Left ventricle myocardium inferior (tissue), 1 donor: ENCODE measurements at places on chromosomes 6 and 20.
A peak's percentile ranks its signal among the peaks of the same experiment; 100 is the strongest.

DNA sequence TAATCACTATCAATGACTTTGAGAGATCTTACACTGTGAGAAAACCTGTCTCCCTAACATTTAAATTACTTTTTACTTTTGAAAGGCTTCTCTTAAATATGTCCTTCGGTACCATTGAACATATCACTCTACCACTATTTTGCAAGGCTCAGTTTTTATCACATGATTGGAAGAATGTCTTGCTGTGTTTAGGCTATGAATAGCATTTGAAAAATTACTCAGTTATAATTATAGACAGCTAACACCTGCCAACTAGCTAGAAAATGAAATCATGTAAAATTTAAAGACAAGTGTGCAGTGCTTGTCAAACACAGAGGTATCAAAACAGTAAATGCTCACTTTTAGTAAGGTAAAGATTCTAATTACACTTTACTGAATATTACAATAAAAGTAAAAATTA lies 11.0 kb downstream of the SESN1 start:
- peaks cover 97% of the 10 kb centered on the region for H3K4me1 ChIP-seq
- H3K27ac ChIP-seq, result peak overlapping the region; percentile 99
- peaks cover 18% of the 10 kb centered on the region for H3K36me3 ChIP-seq
- H3K27me3 ChIP-seq, result no peaks in the 10 kb centered on the region

GRCh38 chr6:44309631-44310030 lies 3.5 kb downstream of the AARS2 start:
- no peak overlapping the region for H3K27ac ChIP-seq
- H3K4me3 ChIP-seq, result no peak overlapping the region
- peaks cover 40% of the 10 kb centered on the region for H3K4me1 ChIP-seq
- no peaks in the 10 kb centered on the region for H3K27me3 ChIP-seq
- no peak for DNase-seq

GRCh38 chr20:48098099-48098498 lies 312.8 kb upstream of the SULF2 start:
- no peak overlapping the region for H3K4me3 ChIP-seq
- H3K36me3 ChIP-seq, result no peaks in the 10 kb centered on the region
- H3K27me3 ChIP-seq, result peaks cover 16% of the 10 kb centered on the region
- no peak for DNase-seq
- no peak overlapping the region for H3K27ac ChIP-seq

DNA sequence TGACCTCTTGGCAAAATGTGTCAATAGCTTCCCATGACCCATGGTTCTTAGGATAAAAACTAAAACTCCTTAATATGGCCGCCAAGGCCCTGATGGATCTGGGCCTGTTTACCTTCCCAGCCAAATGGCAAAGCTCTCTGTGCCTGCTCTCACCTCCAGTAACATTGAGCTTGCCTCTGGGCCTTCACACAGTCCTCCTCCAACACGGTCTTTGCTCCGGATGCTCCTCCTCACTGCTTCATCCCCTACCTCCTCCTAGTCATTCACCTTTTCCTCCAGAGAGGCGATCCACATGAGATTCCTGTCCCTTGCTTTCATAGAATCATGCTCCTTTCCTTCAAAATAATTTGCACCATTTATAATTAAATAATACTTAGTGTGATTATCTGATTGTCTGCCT lies 172.3 kb upstream of the AFDN start:
- no peak for DNase-seq
- no peaks in the 10 kb centered on the region for H3K36me3 ChIP-seq
- no peak overlapping the region for H3K4me3 ChIP-seq

- no peak overlapping the region for H3K27ac ChIP-seq
- H3K36me3 ChIP-seq, result no peaks in the 10 kb centered on the region
- DNase-seq, result no peak
- no peaks in the 10 kb centered on the region for H3K4me1 ChIP-seq
- no peak overlapping the region for H3K4me3 ChIP-seq
Measured at GRCh38 chr6:106119546-106119945, 33.4 kb downstream of the PRDM1 start.

GRCh38 chr6:150906641-150907326 lies 41.3 kb downstream of the MTHFD1L start:
- H3K27me3 ChIP-seq, result no peaks in the 10 kb centered on the region
- H3K4me3 ChIP-seq, result no peak overlapping the region
- H3K4me1 ChIP-seq, result no peaks in the 10 kb centered on the region
- peak overlapping the region; percentile 41 for H3K27ac ChIP-seq
- no peaks in the 10 kb centered on the region for H3K36me3 ChIP-seq

GRCh38 chr20:10467681-10468339 lies 32.7 kb downstream of the SLX4IP start:
- peaks cover 39% of the 10 kb centered on the region for H3K4me1 ChIP-seq
- H3K36me3 ChIP-seq, result no peaks in the 10 kb centered on the region
- H3K27me3 ChIP-seq, result no peaks in the 10 kb centered on the region
- H3K27ac ChIP-seq, result peak overlapping the region; percentile 68
- H3K4me3 ChIP-seq, result no peak overlapping the region
- DNase-seq, result no peak

DNA sequence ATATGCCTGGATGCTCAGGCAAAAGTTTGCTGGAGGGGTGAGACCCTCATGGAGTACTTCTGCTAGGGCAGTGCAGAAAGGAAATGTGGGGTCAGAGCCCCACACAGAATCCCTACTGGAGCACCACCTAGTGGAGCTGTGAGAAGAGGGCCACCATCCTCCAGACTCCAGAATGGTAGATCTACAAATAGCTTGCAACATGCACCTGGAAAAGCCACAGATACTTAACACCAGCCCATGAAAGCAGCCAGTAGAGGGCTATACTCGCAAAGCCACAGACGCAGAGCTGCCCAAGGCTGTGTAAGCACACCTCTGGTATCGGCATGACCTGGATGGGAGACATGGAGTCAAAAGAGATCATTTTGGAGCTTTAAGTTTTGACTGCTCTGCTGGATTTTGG lies 60.7 kb upstream of the GJE1 start:
- no peak overlapping the region for H3K27ac ChIP-seq
- DNase-seq, result no peak
- H3K27me3 ChIP-seq, result no peaks in the 10 kb centered on the region
- no peaks in the 10 kb centered on the region for H3K4me1 ChIP-seq
- no peak overlapping the region for H3K4me3 ChIP-seq
- H3K36me3 ChIP-seq, result no peaks in the 10 kb centered on the region
